Type B pancreatic cell (in vitro differentiated cells): ENCODE measurements at places on chromosomes 13 and 19. TPM values are rescaled to one million over a fixed set of nuclear protein-coding genes. Genes with fewer than 3 reads are reported as not detected.

CFAP97D2 gene
- total RNA-seq: not detected in 2 replicates

DNA sequence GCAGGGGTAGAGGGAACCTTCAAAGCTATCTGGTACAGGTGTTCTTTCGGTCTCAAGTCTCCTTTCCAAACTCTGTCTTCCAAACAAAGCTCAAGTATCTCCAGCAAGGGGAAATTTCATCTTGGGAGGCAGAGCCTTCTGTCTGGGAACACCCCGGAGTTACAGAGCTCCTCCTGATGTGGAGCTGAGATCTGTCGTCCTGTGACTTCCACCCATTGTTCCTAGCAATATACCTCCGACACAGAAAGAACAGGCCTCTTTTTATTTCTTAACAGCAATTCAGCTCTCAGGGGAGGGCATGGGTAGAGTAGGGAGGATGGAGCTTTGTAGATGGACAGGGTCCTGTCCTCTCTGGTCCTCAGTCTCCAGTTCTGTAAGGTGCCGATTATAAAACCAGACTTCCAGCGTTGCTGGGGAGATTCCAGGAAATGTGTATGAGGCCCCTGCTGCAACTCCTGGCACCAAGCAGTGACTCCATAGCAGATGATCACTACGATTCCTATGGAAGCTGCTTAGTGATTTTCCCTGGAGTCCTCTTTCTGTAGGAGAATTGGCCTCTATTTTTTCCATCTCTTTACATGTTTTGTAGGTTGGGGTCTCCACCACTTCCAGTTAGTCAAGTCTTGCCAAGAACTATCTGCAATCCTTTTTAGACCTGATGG is 56.0 kb upstream of the ARGLU1 start:
- no peak overlapping the region for H3K27ac ChIP-seq
- no peaks in the 10 kb centered on the region for H3K36me3 ChIP-seq
- peaks cover 14% of the 10 kb centered on the region for H3K27me3 ChIP-seq
- DNase-seq: no peak

GRCh38 chr13:80340651-80341100 is 250 bp downstream of the SPRY2 start:
- no peak overlapping the region for H3K27ac ChIP-seq
- H3K36me3 ChIP-seq: peaks cover 15% of the 10 kb centered on the region
- H3K4me1 ChIP-seq: peaks cover 27% of the 10 kb centered on the region
- no peak for DNase-seq

TMEM145 gene
- total RNA-seq: 0.88 and 3.6 TPM in 2 replicates

SIGLEC5 gene
- not detected in 2 replicates for total RNA-seq

DNA sequence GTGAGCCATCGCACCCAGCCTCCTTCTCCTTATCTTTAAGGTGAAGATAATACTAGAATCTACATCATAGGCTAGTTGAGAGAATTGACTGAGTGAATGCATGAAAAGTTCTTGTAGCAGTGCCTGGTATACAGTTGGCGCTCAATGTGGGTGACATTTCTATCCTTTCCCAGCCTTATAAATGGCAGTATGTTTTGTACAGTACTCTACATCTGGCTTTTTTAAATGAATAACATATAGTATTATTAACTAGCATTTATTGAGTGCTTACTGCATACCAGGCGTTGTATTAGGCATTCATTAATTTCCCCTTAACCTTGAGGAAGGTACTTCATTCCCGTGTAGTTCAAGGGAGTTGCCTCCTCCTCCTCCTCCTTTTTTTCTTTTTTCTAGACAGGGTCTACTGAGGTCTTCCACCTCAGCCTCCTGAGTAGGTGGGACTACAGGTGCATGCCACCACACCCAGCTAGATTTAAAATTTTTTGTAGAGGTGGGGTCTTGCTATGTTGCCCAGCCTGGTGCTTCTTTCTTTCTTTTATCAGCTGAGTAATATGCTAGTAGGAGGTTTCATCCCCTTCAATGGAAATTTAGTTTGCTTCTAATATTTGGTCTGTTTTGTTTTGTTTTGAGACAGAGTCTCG is 2.8 kb downstream of the C5AR1 start:
- H3K4me1 ChIP-seq: no peaks in the 10 kb centered on the region
- no peak for DNase-seq
- no peaks in the 10 kb centered on the region for H3K36me3 ChIP-seq
- no peak overlapping the region for H3K4me3 ChIP-seq

DNA sequence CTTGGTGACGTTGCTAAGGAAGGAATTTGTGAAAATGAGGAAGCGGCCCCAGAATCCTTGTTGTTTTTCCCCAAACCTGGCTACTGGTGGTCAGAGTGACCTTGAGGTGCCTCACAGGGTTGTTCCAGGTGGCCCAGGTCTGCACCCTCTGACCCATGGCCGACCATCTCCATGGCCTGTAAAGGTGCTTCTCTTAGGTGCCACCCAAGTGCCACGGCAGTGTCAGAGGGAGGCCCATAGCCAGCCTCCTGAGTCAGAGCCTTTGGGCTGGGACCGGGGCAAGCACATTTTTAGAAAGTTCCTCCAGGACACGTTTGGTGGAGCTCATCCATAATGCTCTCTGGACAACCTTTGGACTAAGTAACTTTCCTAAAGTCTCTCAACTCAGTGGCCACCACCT is 83.9 kb upstream of the IRS2 start:
- no peaks in the 10 kb centered on the region for H3K4me1 ChIP-seq
- no peak overlapping the region for H3K4me3 ChIP-seq
- no peaks in the 10 kb centered on the region for H3K36me3 ChIP-seq

DNA sequence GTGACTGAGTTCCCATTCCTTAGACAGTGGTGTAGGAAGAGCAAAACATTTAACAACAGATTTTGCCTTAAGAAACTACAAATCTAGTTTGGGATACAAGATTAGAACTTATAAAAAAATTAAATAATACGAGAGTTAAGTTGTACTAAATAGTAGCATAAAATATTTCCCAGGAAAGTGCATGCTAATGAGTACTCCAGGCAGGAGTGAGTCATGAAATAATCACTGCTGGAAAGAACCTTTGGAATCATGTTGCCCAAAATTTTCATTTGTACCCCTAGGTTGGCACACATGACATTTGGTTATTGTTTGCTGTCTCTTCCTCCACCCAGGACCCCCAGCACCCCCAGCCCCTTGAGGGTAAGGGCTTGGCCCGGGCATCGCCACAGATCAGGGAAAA is 26.3 kb upstream of the KL start:
- no peak overlapping the region for H3K27ac ChIP-seq
- peaks cover 5% of the 10 kb centered on the region for H3K4me1 ChIP-seq
- H3K4me3 ChIP-seq: no peak overlapping the region
- no peak for DNase-seq

- DNase-seq: no peak
- H3K4me1 ChIP-seq: peaks cover 49% of the 10 kb centered on the region
- no peak overlapping the region for H3K27ac ChIP-seq
- H3K4me3 ChIP-seq: no peak overlapping the region
- H3K27me3 ChIP-seq: no peaks in the 10 kb centered on the region
- peaks cover 5% of the 10 kb centered on the region for H3K36me3 ChIP-seq
These were observed 3.8 kb downstream of the DOCK9 start for GRCh38 chr13:98974053-98974452.

GRCh38 chr19:1837625-1838105 is 10.6 kb downstream of the REXO1 start:
- H3K27ac ChIP-seq: no peak overlapping the region
- no peaks in the 10 kb centered on the region for H3K27me3 ChIP-seq
- H3K36me3 ChIP-seq: no peaks in the 10 kb centered on the region
- no peak overlapping the region for H3K4me3 ChIP-seq

GRCh38 chr13:75090872-75091615 is 390.9 kb downstream of the TBC1D4 start:
- no peak overlapping the region for H3K4me3 ChIP-seq
- peaks cover 10% of the 10 kb centered on the region for H3K4me1 ChIP-seq
- H3K27me3 ChIP-seq: no peaks in the 10 kb centered on the region
- H3K27ac ChIP-seq: no peak overlapping the region
- no peaks in the 10 kb centered on the region for H3K36me3 ChIP-seq

GRCh38 chr13:98792321-98792720 is 39.8 kb upstream of the SLC15A1 start:
- H3K36me3 ChIP-seq: peaks cover 16% of the 10 kb centered on the region
- no peaks in the 10 kb centered on the region for H3K4me1 ChIP-seq
- H3K27me3 ChIP-seq: peaks cover 12% of the 10 kb centered on the region
- H3K27ac ChIP-seq: no peak overlapping the region
- no peak overlapping the region for H3K4me3 ChIP-seq
- DNase-seq: peak; percentile 16

GRCh38 chr13:106098778-106099177 is 436.7 kb downstream of the EFNB2 start:
- H3K4me3 ChIP-seq: no peak overlapping the region
- H3K36me3 ChIP-seq: no peaks in the 10 kb centered on the region
- H3K27ac ChIP-seq: peak overlapping the region; percentile 96
- H3K4me1 ChIP-seq: peaks cover 35% of the 10 kb centered on the region
- H3K27me3 ChIP-seq: no peaks in the 10 kb centered on the region
- no peak for DNase-seq
